Activated naive CD4-positive, alpha-beta T cell treated with anti-CD3 and anti-CD28 coated beads, Interleukin-2, amount 50 U/mL, for 72 hours (primary cell): ENCODE measurements at places on chromosomes 13 and 19.

DNA sequence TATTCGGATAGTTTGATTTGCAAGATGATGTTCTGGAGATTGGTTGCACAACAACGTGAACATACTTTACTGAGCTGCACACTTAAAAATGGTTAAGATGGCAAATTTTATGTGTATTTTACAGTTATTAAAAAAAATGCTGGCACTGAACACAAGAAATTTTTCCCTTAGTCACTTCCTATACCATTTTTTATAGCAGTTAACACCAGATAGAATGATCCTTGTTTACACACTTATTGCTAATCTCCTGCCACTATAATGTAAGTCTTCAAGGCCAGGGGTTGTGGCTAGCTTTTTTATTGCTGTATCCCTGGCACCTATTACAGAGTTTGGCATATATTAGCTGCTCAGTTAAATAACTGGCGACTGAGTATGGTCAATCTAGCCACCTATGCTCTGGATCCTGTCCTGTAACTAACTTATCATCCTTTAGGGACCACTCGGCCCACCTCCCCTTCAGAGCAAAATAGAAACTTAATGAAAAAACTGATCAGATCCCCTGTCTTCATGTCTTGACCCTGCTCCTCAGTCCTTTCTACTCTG, 2.0 kb upstream of the EBPL start:
- DNase-seq, result no peak

GRCh38 chr19:35462476-35462953, 14.5 kb downstream of the FFAR2 start:
- no peak for DNase-seq

- peak; percentile 94 for DNase-seq
Observed at GRCh38 chr19:39833464-39834286, at the start of gene DYRK1B. Gene DYRK1B (minus strand): TSS chr19:39834162. CDS start chr19:39831867, 2,295 bp downstream.

GRCh38 chr19:47411101-47411500, 8.2 kb downstream of the MEIS3 start:
- no peak for DNase-seq

DNA sequence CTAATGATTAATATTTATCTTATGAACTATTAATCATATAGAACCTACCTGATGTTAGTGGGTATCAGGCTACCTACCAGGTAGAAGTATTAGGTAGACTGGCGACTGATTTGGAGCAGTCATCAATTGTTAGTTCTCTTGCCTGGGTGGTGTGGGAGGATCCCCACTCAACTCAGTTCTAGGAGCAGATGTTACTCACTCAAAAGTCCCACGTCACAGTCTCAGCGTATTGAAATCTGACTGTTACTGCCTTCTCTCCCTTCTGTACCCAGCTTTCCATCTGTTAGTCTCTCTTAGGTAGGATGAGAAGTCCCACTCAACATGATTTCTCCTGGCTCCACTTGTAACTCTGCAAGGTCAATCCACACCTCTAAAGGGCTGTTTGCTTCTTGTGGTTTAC, 102.7 kb downstream of the OLFM4 start:
- DNase-seq, result no peak

GRCh38 chr19:28289295-28290063, 923.5 kb downstream of the UQCRFS1 start:
- no peak for DNase-seq

DNA sequence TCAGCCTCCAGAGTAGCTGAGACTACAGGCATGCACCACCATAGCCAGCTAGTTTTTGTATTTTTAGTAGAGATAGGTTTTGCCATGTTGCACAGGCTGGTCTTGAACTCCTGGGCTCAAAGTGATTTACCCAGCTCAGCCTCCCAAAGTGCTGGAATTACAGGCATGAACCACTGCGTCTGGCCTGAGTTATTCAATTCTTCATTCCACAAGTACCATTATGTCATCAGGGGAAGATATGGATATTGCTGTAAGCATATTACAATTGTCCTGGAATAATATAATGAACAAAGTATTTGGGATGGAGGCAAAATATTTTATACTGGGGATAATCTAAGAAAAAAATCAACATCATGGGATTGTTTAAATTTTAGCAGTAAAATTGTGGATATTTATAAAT, 646.0 kb upstream of the SLITRK6 start:
- DNase-seq, result no peak

DNA sequence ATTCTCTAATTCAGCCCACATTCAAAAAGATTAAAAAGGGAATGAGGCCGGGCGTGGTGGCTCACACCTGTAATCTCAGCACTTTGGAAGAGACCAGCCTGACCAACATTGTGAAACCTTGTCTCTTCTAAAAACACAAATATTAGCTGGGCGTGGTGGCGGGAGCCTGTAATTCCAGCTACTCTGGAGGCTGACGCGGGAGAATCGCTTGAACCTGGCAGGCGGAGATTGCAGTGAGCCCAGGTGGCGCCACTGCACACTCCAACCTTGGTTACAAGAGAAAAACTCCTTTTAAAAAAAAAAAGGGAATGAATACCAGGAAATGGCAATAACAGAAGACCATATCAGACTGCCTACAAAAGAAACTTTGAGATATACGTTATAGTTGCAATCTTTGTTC, 1244.5 kb downstream of the PCDH9 start:
- DNase-seq, result no peak

DNA sequence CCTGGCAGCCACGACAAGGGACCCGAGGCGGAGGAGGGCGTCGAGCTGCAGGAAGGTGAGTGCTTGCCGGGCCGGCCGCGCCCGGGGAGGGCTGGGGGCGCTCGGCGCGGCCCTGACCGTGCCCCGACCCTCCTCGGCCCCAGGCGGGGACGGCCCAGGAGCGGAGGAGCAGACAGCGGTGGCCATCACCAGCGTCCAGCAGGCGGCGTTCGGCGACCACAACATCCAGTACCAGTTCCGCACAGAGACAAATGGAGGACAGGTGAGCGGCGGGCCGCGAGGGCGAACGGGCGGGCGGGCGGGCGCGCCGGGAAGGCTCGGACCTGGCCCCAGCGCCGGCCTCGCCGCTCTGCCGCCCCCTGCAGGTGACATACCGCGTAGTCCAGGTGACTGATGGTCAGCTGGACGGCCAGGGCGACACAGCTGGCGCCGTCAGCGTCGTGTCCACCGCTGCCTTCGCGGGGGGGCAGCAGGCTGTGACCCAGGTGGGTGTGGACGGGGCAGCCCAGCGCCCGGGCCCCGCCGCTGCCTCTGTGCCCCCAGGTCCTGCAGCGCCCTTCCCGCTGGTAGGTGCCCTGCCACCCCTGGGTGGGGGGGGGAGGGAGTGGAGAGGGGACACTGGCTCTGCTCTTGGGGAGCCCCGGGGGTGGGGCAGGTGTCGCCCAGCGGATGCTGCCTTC, 816 bp downstream of the USF2 start:
- DNase-seq, result peak; percentile 89

- no peak for DNase-seq
Observed at GRCh38 chr19:6769006-6769619, 1.9 kb upstream of the SH2D3A start.

GRCh38 chr19:49423985-49424303, 703 bp upstream of the PTH2 start:
- no peak for DNase-seq

- no peak for DNase-seq
Observed at GRCh38 chr19:51781999-51782398, 13.0 kb upstream of the FPR3 start.

- DNase-seq, result no peak
Observed at GRCh38 chr19:48355365-48355954, 8.3 kb downstream of the TMEM143 start.

DNA sequence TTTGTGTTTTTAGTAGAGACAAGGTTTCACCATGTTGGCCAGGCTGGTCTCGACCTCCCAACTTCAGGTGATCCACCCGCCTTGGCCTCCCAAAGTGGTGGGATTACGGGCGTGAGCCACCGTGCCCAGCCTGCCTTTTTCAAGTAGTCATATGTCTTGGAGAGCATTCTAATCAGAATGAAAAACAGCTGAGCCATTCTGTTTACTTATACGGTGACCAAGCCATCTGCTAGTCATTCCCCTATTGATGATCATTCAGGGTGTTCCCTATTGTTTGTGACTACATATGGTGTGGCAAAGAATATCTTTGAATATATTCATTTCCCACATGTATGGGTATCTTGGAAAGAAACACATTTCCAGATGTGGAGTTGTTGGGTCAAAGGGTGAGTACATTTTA, 17.2 kb downstream of the BLOC1S3 start:
- DNase-seq, result no peak

DNA sequence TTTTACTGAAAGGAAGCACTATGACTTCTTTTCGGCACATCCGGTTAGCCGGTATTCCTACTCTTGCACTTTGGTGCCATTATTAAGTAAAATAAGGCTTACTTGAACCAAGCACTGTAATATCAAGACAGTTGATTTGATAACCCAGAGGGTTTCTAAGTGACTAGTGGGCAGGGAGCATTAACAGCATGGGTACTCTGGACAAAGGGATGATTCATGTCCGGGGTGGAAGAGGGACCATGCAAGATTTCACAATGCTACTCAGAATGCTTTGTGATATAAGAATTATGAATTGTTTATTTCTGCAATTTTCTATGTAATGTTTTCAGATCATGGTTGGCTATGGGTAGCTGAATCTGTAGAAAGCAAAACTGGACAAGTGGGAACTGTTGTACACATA, 282.1 kb downstream of the TDRD3 start:
- DNase-seq, result no peak
